ENCODE measurements at places on chromosomes 1 and 21.

DNA sequence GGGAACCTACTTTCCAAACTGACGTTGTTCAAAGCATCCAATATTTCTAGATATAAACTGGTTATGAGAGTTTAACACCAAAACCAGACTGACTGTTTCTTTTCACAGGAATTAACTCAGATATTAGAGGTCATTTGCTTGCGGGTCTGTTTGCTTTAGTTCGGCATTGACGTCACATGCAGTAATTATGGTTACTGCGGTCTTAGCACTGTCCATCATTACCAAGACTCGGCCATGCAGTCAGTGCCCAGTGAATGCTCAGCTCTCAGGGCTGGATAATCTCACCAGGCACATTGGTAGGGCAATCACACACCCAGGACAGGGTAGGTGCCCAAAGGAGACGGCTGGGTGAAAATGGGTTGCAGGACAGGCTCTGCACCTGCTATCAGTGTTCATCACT is 9.9 kb upstream of the F3 start:
- no peak for DNase-seq

DNA sequence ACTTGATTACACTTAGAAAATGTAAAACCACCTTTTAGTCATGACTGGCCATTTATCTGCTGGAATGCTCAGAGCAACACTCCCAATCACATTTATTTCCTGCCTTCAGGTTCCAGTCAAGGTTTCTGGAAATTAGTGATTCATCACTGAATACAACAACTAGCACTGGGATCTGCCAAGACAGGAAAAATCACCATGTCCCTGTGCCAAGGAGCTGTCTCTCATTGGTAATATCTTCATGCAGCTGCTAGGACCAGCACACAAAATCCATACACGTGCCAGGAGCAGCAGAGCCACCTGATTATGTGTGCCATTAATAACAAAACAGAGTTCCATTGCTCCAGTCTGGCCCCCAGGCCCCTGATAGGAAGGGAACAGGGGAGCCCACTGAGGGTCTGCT is 194.6 kb downstream of the TNR start:
- DNase-seq, result no peak

DNA sequence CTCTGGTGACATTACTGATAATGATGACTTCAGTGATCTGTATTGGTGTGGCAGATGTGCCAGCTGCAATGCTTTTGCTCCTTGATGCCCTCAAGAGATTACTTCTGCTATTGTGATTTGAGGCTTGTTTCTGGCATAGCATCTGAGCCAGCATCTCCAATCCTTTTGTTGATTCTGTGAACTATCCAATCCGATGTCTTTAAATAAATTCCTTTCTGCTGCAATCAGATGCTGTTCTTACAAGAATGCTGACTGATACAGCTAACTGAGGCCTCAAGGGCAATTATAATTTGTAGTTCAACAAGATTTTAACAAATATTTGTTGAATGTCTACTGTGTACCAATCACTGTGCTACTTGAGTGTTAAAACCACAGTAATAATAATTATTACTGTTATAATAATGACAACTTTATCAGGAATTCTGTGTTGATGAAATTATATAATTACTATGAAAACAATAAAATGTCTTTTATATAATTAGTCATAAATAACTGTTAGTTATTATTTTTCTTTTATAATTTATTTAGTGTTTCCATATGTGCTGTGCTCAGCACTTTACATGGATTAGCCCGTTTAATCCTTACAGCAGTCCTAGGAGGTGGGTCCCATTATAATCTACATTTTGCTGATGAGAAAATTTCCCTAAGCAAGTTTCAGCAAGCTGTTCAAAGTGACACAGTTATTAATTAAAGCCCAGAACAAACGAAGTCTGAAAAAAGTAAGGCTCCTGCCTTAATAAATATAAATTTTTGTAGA is 308.2 kb downstream of the BRINP3 start:
- no peak for DNase-seq

DNA sequence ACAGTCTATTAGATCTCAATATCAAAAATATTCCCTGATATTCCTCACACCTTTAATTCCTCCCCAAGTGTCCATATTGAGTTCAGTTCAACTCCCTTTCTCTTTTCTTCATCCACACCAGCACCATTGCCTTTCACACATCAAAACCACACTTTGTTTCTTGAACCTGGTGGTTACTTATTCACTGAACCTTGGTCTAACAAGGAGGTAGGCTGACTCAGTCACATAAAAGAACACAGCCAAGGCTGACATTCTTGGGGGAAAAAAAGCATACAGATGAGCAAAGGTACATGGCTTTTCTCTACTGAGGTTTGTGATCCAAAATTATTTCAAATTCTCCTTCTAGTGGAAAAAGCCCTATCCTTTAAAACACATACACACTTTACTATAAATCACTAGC is 131.7 kb upstream of the USH2A start:
- no peak for DNase-seq

GRCh38 chr1:65840683-65841082 is 48.0 kb downstream of the PDE4B start:
- DNase-seq, result no peak

- no peak for DNase-seq
Measured at GRCh38 chr1:37147906-37148305, 113.6 kb upstream of the GRIK3 start.

DNA sequence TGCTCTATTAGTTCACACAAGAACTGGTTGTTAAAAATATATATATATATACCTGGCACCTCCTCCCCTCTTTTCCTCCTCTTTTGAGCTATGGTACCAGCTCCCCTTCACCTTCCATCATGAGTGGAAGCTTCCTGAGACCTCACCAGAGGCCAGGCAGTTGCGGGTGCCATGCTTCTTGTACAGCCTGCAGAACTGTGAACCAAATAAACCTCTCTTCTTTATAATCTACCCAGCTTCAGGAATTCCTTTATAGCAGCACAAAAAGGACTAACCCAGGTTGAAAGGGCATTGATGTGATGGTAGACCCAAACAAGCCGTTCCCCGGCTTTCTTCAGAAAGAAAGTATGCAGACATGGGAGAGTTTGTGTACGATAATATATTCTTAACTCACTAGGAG is 14.9 kb downstream of the RSPH1 start:
- DNase-seq, result no peak

GRCh38 chr1:210299501-210299900 is 29.2 kb upstream of the HHAT start:
- DNase-seq, result no peak

DNA sequence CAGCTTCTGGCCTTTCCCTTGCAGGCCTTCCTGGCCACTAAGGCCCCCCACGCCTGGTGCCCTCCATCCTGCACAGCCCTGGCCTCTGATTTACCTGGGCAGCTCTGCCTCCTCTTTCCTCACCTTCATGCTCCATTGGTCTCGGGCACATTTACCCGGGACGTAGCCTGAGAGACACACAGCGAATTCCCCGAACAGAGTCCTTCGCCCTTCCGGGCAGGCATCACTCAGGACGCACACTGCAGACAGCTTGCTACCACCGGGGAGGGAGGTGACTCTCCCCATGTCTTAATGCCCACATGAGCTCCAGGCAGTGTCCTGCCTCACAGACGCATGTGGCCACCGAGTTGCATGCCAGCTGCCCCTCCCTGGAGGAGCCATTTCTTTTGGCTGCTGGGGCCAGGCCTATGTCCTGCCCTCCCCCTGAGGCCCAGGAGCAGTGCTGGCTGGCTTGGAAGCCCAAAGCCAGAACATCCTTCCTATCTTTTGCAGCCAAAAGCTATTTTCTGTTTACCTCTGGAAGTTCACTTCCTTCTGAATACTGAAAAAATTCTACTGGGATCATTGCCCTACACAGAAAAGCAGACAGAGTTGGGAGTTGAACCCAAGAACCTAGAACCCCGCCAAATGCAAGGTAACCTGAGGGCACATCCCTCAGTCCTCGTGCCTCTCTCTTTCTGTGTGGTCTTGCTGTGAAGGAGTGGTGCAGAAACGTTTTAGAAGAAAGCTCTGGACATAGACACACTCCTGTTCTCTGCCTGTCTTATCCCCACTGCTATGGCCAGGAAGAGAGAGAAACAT is 209.5 kb downstream of the TOMM20 start:
- DNase-seq, result no peak

GRCh38 chr21:46369520-46370235 is 45.7 kb downstream of the PCNT start:
- no peak for DNase-seq

DNA sequence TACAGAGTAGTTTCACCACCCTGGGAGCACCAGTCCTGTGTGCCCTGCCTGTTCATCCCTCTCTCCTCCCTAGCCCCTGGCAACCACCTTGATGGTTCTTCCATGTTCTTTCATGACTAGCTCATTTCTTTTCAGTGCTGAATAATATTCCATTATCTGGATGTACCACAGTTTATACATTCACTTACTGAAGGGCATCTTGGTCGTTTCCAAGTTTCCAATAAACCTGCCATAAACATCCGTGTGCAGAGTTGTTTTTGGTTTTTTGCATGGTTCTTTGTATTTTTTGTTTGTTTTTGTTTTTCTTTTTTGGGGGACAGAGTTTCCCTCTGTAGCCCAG is 13.9 kb downstream of the TIAM1 start:
- no peak for DNase-seq

- no peak for DNase-seq
Measured at GRCh38 chr1:50349242-50349565, 74.0 kb downstream of the DMRTA2 start.

GRCh38 chr1:96164053-96164452 is 557.5 kb upstream of the PTBP2 start:
- DNase-seq, result no peak

- DNase-seq, result no peak
Measured at GRCh38 chr1:197843401-197843800, 59.0 kb upstream of the C1orf53 start.

All from stimulated activated CD8-positive, alpha-beta memory T cell treated with anti-CD3 and anti-CD28 coated beads, Interleukin-7, amount 100 ng/mL, for 1 hour (primary cell).